CD4-positive, alpha-beta T cell treated with Interferon gamma for 1 hour (primary cell): ENCODE measurements at places on chromosomes 3 and 15.
A peak's percentile ranks its signal among the peaks of the same experiment; 100 is the strongest.

- no peak for DNase-seq
These were observed 208.5 kb upstream of the MRPL3 start for GRCh38 chr3:131711114-131711768.

- DNase-seq: no peak
These were observed 146.7 kb downstream of the NR2E3 start for GRCh38 chr15:71957026-71957425.

- no peak for DNase-seq
These were observed 220.4 kb upstream of the CFAP20DC start for GRCh38 chr3:59270209-59270608.

- DNase-seq: no peak
These were observed 131.3 kb downstream of the UACA start for GRCh38 chr15:70632079-70632478.

DNA sequence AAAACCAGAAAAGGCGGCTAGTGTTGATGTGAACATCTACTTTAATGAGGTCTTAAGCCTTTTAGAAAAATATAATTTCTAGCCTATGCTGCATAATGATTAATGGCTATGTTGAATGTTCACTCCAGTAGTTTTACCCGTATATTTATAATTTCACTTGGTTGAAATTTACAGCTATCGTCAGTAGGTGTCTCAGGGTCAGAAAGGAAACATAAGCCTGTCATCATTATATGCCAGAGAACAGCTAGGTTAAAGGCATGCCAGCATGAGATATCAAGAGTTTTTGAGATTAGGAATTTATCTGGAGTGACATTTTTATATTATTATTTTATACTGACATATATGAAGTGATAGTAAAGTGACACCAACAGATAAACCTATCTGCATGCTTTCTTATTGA is 904.1 kb downstream of the OTOL1 start:
- DNase-seq: no peak

- DNase-seq: no peak
These were observed 88.6 kb upstream of the ZNF385D start for GRCh38 chr3:21839592-21839991.

- no peak for DNase-seq
These were observed 237.3 kb downstream of the XXYLT1 start for GRCh38 chr3:195033531-195034091.

DNA sequence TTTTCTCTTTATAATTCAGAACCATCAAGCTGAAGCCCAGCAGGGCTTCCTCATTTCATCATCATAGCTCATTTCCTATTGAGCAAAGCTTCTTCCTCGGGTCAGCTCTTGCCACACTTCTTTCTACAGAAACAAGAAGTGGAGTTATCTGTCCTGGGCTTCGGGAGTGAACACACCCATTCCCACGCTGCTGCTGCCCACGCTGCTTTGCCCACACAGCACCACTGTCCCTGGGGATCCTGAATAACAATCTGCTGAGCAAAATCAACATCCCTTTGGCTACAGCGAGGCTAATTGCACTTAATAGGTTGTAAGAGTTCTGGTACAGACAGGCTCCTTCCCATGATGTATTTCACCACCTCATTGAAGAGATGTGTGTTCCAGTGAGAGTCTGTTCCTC is 23.7 kb downstream of the CEP19 start:
- DNase-seq: peak; percentile 49

DNA sequence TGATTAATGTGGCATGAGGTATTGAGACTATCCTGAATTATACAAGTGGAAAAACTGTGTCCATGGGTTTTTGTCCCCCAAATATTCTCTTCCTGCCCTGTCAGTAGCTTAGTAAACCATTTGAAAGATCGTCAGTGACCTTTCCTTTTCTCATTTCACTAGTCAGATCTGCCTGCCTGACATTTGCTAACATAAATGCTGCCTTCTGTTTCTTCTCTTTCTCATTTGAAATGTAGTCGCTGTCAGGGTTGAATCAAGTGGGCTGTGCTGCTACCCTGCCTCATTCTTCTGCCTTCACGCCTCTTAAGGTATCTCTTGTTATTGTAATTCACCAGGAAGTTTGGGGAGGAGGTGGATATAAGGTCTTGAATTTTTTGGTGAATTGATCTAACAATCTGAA is 67.5 kb downstream of the LRCH3 start:
- no peak for DNase-seq

GRCh38 chr3:72951259-72951722 is 45.3 kb upstream of the PPP4R2 start:
- DNase-seq: no peak

DNA sequence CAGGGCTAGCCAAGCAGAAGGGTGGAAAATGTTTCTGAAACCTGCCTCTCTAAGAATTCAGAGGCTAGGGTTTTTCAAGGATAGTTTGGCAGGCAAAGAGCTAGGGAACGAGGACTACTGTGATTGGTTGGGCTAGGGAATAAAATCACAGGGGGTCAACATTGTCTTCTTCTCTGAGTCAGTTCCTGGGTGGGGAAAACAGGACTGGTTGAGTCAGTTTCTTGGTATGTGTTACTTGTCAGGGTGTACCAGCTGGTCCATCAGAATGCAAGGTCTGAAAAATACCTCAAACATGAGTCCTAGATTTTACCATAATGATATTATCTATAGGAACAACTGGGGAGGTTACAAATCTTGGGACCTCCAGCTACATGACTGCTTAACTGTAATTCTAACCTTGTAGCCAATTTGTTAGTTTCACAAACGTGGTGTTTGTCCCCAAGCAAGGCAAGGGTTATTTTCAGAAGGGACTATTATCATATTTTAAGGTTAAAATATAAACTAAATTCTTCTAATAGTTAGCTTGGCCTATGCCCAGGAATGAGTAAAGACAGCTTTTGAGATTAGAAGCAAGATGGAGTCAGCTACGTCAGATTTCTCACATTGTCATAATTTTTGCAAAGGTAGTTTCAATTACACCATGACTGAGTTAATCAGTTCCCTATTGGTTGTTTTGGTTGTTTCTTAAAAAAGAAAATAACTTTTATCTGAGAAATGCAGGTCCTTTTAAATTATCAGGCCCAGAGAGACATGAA is 231.5 kb downstream of the ALCAM start:
- no peak for DNase-seq

GRCh38 chr3:31064021-31064420 is 169.6 kb upstream of the GADL1 start:
- DNase-seq: no peak

- DNase-seq: no peak
These were observed 522.2 kb downstream of the EDEM1 start for GRCh38 chr3:5709714-5710113.
